ENCODE measurements at places on chromosomes 2 and 18.

DNA sequence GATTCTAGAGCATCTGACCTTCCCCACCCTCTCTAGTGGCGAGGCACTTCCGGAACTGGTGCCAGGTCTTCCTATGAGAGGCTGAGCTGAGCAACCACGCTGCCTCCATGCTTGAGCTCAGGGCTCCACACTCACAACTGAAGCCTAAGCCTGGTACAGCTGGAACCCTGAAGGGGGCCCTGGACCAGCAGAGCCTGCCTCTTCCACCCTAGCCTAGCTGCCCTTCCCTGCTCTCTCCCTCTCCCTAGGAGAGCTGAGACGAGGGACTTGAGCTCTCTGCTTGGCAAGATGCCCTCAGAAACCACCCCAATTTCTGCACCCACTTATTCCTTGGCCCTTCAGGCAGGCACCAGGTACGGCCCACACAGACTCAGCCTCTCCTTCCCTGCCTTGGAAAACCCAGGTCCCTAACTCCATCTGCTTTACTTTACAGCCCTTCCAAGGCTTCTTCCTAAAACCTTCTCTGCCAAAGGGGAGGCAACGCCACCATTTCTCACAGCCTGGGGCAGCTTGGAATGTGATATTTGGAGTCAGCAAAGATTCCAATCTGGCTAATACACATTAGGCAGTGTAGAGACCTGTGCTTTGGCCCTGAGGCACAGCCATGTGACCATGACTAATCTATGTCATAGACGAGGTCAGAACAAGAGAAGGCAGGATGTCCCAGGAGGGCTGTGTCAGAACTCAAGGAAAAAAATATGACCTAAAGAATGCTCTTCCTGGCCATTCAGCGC is 18.8 kb downstream of the COX7A2L start:
- DNase-seq = no peak

GRCh38 chr18:36640021-36640952 is 188.5 kb downstream of the TPGS2 start:
- no peak for DNase-seq

GRCh38 chr18:51522821-51523220 is 325.3 kb upstream of the MEX3C start:
- DNase-seq = no peak

GRCh38 chr2:205915130-205915524 is 170.8 kb downstream of the INO80D start:
- no peak for DNase-seq

- no peak for DNase-seq
Measured at GRCh38 chr2:239930871-239931771, 94.0 kb downstream of the NDUFA10 start.

DNA sequence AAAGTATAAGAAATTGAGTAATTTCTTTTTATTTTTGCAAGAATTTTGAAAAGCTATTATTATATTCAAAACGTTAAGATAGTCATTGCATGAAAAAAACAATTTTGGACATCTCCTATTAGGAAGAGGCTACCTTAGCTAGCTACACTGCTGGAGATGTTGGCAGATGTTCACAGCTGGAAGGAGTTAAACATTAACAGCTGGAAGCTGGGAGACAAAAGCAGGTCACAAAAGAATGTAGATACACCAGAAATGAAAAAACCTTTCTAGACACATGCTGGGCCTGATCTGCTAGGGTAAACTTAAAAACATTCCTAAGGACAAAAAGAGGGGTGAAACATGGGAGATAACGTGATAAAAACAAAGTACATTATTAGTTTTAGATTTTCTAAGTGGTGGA is 84.4 kb downstream of the SESTD1 start:
- no peak for DNase-seq
